Sigmoid colon (tissue), 7 donors: ENCODE measurements at places on chromosomes 1 and 21. TPM values are rescaled to one million over a fixed set of nuclear protein-coding genes. Genes with fewer than 3 reads are reported as not detected.

GRCh38 chr1:43438953-43439581, 14.7 kb downstream of the HYI start:
- DNase-seq = peak; percentile 55

GRCh38 chr1:169156580-169156979, 50.1 kb downstream of the ATP1B1 start:
- DNase-seq = no peak

Gene GSTM1
- total RNA-seq = not detected

- DNase-seq = no peak
Measured at GRCh38 chr1:182394055-182394775, 2.6 kb upstream of the GLUL start.

DNA sequence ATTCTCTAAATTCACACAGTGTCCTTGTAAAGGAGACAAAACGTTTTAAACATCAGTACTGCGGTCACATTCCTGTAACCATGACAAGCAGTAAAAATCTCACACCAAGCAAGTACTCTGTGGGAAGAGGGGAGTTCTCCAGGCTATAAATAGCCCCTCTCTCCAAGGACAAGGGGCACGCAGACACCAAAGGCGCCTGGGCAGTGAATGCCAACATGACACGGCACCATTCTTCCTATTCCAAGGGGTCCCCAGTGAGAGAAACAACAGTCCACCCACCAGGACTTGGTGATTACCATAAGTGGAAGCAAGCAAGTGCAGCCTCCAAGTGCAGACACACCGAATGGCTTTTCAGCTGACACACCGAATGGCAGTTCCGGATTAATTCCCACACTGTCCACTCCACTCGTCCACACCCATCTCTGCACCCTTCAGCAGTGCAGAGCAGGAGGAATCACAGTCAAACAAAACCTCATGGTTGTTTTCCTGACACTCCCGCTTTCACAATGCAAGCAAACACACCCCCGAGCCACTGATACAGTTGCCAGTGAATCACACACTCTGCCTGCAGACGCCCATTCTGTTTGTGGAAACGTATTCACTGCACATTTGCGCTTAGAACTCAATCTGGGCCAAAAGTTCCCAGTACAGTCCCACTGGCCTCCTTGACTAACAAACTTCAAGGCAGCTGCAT, 1.8 kb downstream of the PTTG1IP start:
- peak; percentile 77 for DNase-seq

- no peak for DNase-seq
Measured at GRCh38 chr1:59978511-59978910, 51.9 kb upstream of the CYP2J2 start.

- DNase-seq = no peak
Measured at GRCh38 chr1:178578541-178578940, 65.6 kb downstream of the TEX35 start.

Gene CCDC27
- not detected for total RNA-seq

Gene AMY1B
- total RNA-seq = not detected

- no peak for DNase-seq
Measured at GRCh38 chr1:247304031-247304430, 27.6 kb downstream of the ZNF496 start.

Gene APOBEC4
- not detected for total RNA-seq

DNA sequence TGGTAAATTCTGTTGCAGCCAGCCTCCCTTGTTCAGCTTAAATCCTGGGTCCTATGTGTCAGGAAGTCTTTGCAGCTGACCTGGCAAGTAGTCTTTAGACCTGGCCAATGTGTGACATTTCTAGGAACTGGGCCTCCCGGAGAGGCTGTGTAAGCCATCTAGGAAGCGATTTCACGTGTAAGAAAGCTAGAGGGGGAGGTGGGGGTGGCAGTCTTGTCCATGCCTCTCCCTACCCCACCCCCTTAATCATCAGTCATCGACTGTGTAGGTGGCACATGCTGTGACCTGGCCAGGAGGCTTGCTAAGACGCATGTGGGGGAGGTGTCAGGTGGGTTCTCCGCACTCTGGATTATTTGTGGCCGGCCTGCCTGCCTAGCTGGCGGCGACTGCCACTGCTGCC, 8.4 kb downstream of the C1orf226 start:
- no peak for DNase-seq

- DNase-seq = no peak
Measured at GRCh38 chr1:153032677-153033308, 1.8 kb downstream of the SPRR1B start.

DNA sequence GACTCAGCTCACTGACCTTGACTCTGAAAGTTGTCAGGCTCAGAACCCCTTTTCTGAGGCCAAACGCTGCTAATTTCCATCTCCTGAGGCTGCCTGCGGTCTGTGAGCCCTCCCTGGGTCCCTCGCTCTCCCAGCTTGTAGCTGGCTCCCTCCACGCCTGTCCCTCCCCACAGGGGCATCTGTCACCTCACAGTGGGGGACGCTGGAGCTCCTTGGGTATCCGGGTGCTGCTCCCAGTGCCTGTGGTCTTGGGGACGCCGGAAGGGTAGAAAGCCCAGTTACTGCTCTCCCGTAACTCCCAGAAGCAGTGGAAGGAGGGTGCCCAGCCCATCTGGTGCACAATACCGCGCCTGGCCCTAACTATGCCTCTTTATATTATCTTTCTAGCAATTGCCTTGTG, 13.0 kb upstream of the MMEL1 start:
- no peak for DNase-seq

GRCh38 chr1:11188858-11189451, at the start of gene ANGPTL7:
Gene ANGPTL7, plus strand, starts transcription at chr1:11189355. Its CDS starts 225 bp downstream, at chr1:11189580.
- DNase-seq = no peak
